Calu3 (cell line): ENCODE measurements at places on chromosomes 2 and 18. TPM values are rescaled to one million over a fixed set of nuclear protein-coding genes. Genes with fewer than 3 reads are reported as not detected.

The LAMA1 gene
- not detected in 2 replicates for total RNA-seq

The PCARE gene
- total RNA-seq, result not detected in 2 replicates

The ANO7 gene
- total RNA-seq, result 7.7 and 8.0 TPM in 2 replicates

The RAB17 gene
- total RNA-seq, result 33.3 and 38.3 TPM in 2 replicates

The HOXD4 gene
- not detected in 2 replicates for total RNA-seq

The IL1RL2 gene
- 0.68 and 0.73 TPM in 2 replicates for total RNA-seq

The SLC5A7 gene
- total RNA-seq, result not detected in 2 replicates

The POTEI gene
- total RNA-seq, result not detected in 2 replicates

The SNORC gene
- total RNA-seq, result 4.3 and 5.0 TPM in 2 replicates

The SLC39A10 gene
- total RNA-seq, result 49.0 and 133 TPM in 2 replicates

The ABHD3 gene
- 43.5 and 45.3 TPM in 2 replicates for total RNA-seq

The KCNK3 gene
- total RNA-seq, result not detected in 2 replicates

The NT5DC4 gene
- total RNA-seq, result 10.1 and 13.6 TPM in 2 replicates

The FOXD4L1 gene
- 0.92 and 1.0 TPM in 2 replicates for total RNA-seq

The CTAGE1 gene
- total RNA-seq, result not detected in 2 replicates

The TMEM237 gene
- 19.9 and 27.1 TPM in 2 replicates for total RNA-seq

The COL4A4 gene
- 17.2 and 19.4 TPM in 2 replicates for total RNA-seq

The POTEJ gene
- not detected in 2 replicates for total RNA-seq

The ARHGEF4 gene
- 5.9 and 8.8 TPM in 2 replicates for total RNA-seq

The HOXD9 gene
- not detected in 2 replicates for total RNA-seq

The TNP1 gene
- total RNA-seq, result not detected in 2 replicates

The MOCOS gene
- 24.5 and 25.7 TPM in 2 replicates for total RNA-seq

The TNS1 gene
- total RNA-seq, result 2.2 and 2.3 TPM in 2 replicates

The MALT1 gene
- total RNA-seq, result 28.1 and 37.6 TPM in 2 replicates
